ENCODE measurements at places on chromosomes 11 and 22.
A peak's percentile ranks its signal among the peaks of the same experiment; 100 is the strongest.

DNA sequence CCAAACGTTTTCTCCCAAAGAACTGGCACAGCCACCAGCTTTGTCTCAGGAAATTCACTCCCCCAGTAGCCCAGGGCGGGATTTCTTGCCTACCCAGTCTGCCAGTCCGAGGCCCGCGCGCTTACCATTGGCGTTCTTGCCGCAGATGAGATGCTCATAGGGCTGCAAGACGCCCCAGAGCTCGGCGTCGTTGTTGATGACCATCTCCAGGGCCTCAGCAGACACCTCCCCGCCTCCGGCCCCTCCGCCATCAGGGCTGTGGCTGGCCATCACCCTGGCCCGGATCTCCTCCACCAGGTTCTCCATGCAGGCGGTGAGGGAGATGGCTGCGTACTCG lies 1.3 kb downstream of the ABTB2 start:
- DNase-seq = peak; percentile 47

DNA sequence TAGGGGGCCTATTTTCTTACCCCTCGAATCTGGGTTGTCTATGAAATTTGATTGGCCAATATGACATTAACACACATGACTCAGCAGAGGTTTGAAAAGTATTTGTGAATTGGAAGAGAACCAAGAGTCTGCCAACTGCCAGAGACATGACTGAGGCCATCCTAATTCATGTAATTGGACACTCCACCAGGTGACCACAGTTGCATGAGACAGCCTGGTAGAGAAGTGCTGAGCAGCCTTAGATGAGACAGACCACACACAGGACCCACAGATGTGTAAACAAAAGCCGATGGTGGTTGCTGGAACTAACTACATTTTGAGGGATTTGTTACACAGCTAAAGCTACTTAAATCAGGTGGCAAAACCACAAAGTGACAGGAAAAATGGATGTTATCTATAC lies 855 bp upstream of the MS4A5 start:
- no peak for DNase-seq

DNA sequence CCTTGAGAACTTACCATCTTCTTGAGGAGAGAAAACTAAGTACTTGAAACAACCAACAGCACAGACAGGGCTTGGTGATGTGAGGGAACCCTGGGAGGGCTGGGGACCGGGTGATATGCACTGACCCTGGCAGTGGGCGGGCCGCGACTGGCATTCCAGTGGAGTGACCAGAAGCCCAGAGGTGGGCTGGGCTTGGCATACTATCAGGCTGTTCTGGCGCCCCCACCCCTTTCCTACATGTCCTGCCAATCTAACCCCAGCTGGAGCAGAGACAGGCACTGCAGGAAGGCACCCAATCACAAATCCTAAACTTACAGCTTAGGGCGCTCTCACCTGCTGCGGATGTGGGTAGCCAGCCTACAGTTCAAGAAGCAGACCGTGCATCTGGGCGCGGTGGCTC lies 54.0 kb upstream of the GCAT start:
- no peak for DNase-seq

- no peak for DNase-seq
Observed at GRCh38 chr22:33835265-33835664, 85.0 kb downstream of the LARGE1 start.

DNA sequence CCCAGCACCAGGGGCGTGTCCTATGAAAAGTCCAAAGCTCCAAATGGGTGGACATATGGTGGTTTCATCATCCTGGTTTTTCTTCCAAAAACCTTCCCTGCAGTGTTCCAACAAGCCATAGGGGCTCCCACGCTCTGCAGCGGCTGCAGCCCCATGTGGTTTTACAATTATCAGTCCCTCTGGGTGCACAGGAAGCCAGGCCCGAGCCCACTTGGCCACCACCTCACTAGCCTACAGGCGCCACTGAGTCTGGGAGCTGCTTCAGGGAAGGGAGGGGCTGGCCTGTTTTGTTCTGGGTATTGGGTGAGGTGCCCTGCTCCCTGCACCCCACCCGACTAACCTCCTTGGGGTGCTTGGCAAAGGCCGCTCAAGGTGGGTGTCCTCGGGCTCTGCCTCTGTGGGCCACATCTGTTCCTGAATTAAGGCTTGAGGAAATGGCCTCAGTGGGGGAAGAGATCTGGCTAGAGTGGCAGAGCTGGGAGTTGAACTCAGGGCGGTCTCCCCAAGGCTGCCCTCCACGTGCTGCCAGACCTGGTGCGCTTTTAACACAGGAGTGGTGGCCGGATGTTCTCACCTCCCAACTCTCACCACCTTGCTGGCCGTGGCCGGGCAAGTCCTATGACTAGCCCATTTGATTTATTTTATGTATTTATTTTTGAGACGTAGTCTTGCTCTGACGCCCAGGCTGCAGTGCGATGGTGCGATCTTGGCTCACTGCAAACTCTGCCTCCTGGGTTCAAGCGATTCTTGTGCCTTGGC lies 5.3 kb upstream of the CDC42BPG start:
- peak; percentile 37 for DNase-seq

Data from AG20443 (cell line).